ENCODE measurements at places on chromosomes 12 and 14.
A peak's percentile ranks its signal among the peaks of the same experiment; 100 is the strongest.

GRCh38 chr12:26614011-26614616 is 218.9 kb downstream of the ITPR2 start:
- DNase-seq: peak; percentile 39

DNA sequence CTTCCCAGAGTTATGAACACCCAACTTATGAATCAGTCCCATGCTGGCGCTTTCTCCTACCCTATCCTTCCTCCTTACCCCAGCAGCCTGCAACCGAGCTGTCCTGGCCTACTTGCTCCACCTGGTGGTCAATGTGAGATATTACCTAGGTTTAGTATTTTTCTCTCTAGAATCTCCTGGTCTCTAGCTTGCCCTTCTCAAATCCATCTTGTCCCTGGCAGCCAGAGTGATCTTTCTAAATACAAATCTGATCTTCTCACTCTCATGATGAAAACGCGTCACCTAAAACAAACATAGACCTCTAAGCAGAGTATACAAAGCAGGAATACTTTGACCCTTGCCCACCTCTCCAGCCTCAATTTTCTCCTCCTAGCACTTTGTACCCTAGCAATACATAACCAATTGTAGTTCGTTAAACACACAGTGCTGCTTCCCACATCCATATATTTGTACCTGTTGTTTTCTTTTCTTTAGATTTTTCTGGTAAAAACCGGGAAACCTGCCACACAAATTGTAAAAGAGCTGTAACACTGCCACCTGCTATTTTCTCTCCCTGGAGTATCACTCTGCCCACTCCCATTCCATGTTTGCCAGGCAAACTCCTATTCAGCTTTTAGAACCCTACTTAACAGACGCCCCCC is 20.0 kb upstream of the TCP11L2 start:
- DNase-seq: peak; percentile 65

DNA sequence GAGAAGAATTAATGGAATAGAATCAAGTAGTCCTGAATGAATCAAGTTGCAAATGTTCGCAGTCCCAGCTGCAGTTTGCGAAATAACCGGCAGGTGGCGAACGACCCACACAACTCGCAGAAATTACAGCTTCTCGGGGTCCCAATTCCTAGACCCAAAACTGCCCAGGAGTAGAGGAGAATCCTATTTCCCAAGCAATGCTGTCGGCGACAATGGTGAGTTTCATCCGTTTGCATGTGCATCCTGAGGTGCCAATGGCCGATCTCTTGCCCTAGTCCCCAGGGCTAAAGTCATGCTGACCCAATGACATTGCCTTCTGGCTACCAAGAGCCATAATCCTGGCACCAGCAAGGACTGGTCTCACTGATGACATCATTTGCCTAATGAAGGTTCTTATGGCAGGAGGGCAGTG is 8.5 kb upstream of the ASCL1 start:
- peak; percentile 59 for DNase-seq

DNA sequence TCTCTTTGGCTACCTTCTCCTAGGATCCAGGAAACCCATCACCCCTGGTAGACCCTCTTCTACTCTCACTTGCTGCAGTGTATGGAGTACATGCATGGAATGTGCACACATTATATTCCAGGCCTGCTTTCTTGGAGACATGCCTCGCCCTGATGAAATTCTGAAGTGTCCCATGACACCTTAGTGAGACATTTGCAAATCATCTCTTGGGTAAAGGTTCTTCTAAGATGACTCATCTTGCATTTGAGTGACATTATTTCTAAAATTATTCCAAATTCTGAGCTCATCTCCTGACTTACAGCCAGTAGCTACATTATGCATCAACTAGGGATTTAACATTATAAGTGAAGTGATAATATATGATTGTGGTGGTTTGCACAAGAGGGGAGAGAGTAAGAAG is 49.8 kb downstream of the SDR9C7 start:
- no peak for DNase-seq
